ENCODE measurements at places on chromosomes 5 and 9. TPM values are rescaled to one million over a fixed set of nuclear protein-coding genes. Genes with fewer than 3 reads are reported as not detected.

DNA sequence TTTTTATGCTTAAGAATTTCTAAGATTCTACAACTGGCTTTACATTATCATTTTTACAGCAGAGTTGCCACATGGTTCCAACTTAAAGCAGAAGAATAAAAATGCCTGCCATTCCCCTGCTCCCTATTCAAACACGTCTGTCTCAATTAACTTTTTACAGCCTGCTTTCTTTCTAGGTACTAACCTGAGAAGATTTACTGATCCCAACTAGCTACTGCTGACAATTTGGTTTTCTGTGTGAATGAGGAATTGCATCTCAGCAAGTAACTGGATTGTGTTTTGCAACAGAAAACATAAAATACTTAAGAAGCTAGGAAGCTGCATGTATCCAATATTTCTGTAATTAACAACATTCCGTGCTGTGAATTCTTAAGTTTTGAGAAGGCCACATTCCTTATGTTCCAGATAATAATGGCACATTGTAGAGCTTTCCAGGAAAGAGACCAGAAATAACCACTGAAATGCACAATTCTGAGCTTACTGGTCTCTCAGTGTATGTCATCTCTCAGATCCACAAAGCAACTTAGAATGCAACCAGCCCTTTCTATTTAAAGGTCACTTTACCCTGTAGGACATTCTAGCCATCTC, 306.8 kb upstream of the NMUR2 start:
- no peaks in the 10 kb centered on the region for H3K4me1 ChIP-seq
- no peak overlapping the region for H3K4me3 ChIP-seq
- no peak overlapping the region for H3K27ac ChIP-seq
- H3K36me3 ChIP-seq = no peaks in the 10 kb centered on the region

Gene IGFBPL1
- total RNA-seq = 6.0 TPM

DNA sequence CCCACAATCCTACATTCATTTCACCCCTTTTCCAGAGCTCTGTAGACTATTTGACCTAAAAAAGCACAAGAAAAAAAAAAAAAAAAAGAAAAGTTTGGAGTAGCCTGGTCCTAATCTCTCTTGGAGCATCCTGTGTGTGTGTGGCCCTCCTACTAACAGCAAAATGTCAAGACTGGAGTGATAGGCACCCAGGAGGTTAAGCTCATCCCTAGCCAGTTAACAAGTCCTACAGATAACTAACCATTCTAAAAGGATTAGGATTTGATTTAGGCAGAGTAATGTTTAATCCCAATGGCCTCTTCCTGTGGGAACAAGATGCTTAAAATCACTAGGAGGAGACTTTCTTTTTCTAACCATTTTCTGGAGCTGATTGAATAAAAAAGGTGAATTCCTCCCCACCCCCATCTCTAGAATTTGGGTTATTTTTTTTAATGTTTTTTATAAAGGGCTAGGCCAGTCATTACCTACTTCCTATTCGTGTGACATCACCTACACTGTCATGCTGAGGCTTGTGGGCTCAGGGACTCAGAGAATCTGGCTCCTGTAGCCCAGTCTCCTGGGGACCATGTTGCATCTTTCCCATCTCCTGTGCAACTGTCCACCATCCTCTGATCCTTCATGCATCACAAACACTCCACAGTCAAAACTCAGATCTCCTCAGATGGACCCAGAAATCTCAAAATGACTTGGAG, 43.2 kb upstream of the NR3C1 start:
- H3K4me3 ChIP-seq = no peak overlapping the region
- H3K4me1 ChIP-seq = no peaks in the 10 kb centered on the region
- H3K27ac ChIP-seq = no peak overlapping the region
- DNase-seq = no peak
- no peaks in the 10 kb centered on the region for H3K27me3 ChIP-seq

DNA sequence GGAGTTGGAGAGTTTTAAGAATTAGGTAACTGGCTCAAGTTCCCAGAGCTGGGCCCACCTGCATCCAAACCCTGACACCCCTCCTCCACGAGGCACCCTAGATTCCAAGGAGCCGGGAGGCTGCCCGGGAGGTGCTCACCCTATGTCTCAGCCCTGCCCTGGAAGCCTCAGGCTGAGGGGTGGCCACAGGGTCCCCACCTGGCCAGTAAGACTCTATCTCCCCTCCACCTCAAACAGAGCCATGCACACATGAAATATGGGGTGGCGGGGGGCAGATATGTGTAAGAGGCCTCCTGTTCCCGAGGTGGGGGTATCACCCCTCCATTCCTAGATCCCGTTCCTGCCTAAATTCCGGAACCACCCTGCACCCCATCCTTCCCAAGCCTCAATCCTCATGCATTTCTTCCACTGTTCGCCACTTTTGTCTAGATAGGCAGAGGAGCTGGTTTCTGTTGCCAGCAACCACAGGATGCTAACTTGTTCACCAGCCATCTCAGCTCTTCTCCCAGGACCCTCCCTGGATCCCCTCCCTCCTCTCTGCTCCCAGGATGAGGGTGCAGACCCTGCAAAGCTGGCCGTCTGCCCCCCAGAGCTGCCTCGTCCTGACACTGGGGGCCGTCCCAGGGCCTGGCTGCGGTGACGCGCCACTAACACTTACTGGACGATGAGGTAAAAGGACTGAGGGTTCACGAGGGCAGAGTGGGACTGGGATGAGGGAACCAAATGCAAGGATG, 44.1 kb downstream of the COL23A1 start:
- no peak for DNase-seq
- no peaks in the 10 kb centered on the region for H3K36me3 ChIP-seq
- no peak overlapping the region for H3K4me3 ChIP-seq

GRCh38 chr9:85741095-85741874, 469 bp downstream of the AGTPBP1 start:
- no peaks in the 10 kb centered on the region for H3K36me3 ChIP-seq
- peak; percentile 42 for DNase-seq
- no peaks in the 10 kb centered on the region for H3K27me3 ChIP-seq
- no peaks in the 10 kb centered on the region for H3K4me1 ChIP-seq

Gene F2RL1
- 0.66 TPM for total RNA-seq
